Fibroblast of skin of abdomen (primary cell): ENCODE measurements at places on chromosomes 2 and 18.

GRCh38 chr2:18501729-18502128 is 58.7 kb downstream of the RDH14 start:
- DNase-seq = no peak

DNA sequence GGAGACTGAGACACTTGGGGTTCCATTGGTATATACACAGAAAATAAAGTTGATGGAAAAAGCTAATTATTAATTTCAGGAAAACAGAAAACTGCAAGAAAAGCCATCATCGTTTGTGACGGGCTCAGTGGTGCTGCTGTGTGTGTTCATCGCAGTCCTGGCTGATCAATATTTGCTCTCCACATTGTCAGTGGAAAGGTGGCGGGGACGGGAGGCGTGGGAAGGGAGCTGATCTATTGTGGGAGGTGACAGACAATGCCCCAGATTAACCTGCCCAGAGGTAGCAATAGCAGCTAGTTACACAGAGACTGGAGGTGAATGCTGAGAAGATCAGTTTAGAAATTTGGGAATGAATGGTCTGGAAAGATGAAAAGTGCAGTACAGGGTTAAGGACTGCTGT is 50.0 kb upstream of the CTDP1 start:
- no peak for DNase-seq

DNA sequence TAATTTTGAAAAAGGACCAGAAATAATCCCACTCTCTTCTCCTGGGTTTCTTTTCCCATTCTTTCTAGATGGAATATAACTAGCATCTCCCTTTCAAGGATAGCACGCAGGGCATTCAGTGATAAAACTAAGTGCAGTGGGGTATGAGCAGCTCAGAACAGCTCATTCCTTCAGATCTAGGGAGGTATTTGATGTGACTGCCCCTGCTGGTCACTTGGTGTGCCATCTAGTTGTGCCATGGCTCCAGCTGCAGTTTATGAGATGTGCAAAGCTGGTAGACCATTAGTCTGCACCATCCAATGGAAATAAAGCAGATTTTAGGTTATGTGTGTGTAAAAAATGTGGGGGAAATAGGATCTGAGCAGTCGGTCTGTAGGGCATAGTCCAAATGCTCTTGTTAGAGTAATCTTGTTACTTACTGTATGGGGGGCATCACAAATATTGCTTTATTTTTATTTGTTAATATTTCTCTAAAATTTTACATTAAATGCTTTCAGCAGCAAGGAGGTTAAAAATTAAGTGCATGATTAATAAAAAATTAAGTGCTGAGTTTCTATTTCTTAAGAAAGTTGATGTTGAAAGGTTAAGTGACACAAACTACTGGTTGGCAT is 38.9 kb downstream of the CTAGE1 start:
- no peak for DNase-seq

- no peak for DNase-seq
These were observed 119.2 kb downstream of the ANTXR1 start for GRCh38 chr2:69131983-69132675.

DNA sequence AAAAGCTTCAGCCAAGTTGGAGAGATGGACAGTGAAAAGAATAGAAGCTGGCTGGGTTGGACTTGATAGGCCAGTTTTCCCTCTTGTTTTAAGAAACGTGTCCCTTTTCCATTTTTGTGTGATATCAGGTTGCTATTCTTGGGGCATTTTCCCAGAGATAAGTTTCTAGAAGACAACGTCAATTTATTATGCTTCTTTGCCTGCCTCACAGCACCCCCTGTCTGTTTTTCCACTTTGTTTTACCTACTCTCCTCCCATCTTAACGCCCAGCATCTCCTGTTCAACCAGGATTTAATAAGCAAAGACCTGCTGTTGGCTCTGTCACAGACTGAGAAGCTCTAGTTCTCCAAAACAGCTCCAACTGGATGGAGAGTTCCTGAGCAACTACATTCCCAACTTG is 317.8 kb upstream of the ZNF521 start:
- DNase-seq = no peak

DNA sequence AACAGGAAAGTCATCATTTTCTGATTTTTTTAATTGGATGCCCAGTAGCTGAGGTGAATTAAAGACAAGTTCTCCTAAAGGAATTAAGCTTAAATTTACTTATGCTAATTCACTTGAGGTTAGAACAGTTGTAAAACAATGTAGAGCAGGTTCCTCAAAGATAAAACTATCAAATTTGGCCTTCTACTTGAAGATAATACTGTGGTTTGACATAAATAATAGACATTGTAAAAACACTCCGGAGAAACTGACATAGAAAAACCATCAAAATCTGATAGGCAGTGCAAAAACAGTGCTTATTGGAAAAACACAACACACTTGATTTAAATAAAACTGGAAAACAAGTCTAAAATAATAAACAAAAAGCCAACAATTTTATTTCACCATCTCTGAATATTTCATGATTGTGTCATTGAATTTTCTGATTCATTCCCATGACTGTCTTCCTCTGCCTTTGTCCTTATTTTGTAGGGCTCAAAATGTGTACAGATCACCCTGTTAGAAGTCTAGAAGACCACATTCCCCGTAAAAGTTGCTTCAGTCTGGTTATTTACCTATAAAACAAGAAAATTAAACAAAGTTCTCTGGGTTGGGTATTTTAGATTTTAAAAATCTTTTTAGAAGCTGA is 28.3 kb upstream of the SLC40A1 start:
- no peak for DNase-seq

DNA sequence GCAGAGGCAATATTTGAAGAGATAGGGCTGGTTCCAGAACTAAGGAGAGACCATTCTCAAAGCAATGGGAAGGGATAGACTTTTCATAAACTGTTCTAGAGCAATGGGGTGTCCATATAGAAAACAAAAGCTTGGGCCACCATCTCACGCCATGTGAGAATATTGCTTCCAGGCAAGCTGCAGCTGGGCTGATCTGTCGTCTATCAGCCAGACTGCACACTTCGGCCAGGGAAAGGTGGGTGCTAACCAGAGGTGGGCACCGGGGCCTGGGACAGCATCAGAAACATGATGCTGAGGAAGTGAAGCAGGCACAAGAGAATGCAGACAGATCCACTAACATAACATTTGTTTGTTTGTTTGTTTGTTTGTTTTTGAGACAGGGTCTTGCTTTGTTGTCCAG is 43.7 kb downstream of the MYO7B start:
- no peak for DNase-seq

DNA sequence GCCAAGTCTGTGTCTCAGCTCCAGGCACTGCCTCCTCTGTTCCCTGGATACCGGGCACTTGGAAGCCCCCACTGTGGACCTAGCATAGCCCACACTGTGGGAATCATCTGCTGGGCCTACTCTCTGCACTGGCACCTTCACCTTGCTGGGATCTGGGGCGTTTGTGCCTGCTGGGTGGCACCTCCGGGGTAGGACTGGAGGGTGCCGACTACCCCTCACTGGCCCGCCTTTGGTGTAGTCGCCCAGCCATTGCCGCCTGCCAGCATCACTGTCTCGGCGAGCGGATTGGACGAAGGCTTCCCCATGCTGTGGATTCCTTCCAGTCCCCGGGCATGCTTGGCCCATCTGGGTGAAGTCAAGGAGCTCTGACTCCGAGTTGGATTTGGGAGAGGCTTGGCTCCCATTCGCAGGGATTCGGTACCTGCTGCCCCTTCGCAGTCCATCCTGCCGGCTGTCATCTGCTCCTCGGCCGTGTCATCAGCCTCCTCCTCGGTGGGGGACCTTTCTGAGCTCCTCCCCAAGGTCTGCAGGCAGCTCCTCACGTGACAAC is 180.6 kb upstream of the HDAC4 start:
- no peak for DNase-seq
